ENCODE measurements at places on chromosomes 7 and 10. TPM values are rescaled to one million over a fixed set of nuclear protein-coding genes. Genes with fewer than 3 reads are reported as not detected.

Gene ADIRF
- 69.2 TPM for total RNA-seq

GRCh38 chr10:107616031-107616430 lies 451.5 kb upstream of the SORCS1 start:
- no peak for DNase-seq

DNA sequence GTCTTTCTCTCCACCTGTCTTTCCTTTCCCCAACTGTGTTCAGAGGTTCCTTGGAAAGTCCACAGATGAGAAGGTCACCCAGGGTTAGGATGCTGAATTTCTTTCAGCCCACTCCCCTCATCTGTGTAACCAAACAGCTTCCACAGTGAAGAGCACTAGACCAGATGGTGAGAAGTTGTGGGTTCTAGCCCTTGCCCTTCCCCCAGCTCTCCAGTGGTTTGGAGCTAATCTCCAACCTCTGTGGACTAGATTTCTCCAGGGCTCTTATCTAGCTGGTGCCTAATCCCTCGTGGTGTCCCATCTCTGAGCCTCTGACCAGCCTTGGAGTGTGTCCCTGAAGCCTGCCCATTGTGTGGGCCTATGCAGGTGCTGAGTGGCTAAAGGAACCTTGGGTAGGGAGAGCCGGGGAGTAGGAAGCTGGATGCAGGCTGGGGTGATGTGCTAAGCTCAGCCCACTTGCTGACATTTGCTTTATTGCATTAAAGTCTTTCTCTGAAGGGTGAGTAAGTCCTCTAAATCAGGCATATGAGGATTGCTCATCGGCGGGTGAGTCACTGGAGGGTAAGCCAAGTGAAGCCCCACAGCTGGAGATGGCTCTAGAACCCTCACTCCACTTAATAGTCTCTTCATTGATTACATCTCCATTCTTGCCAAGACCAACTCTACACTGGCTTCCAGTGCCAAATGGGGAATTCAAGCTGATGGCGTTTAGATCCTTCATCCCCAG lies 14.9 kb downstream of the DUSP5 start:
- no peak for DNase-seq

Gene PKD2L1
- not detected for total RNA-seq

DNA sequence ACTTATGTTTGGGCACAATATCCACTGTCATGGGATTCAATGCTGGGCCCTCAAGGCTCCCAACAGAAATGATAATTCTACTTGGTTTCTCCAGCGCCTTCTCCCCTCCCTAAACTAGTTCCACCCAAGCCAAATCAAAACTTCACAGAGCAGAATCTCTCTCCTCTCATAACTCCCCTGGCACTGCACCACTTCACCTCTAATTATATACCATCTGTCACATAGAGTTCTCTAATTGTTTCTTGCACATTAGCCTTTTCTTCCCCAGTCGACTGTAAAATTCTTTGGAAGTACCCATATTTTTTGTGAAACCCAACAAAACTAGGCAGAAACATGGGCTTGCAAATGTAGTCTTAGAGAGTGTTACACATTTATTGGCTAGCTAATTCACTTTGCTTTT lies 8.1 kb downstream of the SGMS1 start:
- no peak for DNase-seq

DNA sequence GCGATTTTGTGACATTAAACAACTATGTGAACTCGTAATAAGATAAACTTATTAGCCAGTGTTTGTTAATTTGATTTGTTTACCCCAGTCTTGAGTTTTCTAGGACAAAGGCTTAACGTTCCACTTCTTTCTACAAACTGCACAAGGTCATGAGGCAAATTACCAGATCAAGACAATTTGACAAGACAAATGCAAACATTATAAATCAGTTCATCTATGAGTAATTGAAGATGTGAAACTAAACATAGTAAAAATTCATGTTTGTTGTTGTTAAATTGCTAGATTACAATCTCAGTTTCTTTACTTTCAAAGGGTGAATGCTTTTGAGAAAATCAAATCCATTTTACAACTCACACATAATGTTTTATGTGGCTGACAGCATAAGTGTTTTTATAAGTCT lies 13.4 kb upstream of the ZNF804B start:
- no peak for DNase-seq

DNA sequence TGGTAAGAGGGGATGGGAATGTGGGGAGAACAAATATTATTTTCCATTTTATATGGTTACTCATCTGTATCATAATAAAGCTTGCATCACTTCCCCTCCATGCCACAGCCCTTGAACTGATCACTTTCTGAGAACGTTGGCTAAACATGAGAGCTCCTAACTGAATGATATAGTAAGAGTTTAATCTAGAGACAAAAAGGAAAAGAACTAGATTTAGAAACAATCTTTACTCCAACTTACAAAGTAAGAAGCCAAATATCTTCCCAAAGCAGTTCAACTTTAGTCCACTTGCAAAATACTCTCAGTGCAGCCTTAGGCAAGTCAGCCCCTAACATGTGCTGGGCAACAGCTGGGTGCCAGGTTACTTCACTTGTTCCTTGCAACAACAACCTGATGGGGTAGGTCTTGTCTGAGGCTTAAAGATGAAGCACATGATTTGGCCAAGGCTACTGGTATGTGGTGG lies 20.3 kb downstream of the SMURF1 start:
- DNase-seq, result peak; percentile 7

DNA sequence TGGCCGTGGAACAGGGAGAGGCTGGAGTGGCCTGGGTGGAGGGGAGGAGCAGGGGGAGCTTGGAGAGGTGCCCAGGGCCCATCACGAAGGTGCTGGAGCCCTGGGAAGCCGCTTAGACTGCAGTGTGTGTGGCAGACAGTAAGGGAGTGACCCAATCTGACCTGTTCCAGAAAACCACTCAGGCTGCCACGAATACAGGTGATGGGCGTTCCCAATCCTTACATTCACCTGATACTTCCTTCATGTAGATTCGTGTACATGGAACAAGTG lies 161.7 kb downstream of the SVIL start:
- no peak for DNase-seq

GRCh38 chr7:6423942-6424701 lies 23.6 kb downstream of the DAGLB start:
- DNase-seq, result no peak

GRCh38 chr10:65213170-65213569 lies 1692.0 kb downstream of the REEP3 start:
- no peak for DNase-seq

DNA sequence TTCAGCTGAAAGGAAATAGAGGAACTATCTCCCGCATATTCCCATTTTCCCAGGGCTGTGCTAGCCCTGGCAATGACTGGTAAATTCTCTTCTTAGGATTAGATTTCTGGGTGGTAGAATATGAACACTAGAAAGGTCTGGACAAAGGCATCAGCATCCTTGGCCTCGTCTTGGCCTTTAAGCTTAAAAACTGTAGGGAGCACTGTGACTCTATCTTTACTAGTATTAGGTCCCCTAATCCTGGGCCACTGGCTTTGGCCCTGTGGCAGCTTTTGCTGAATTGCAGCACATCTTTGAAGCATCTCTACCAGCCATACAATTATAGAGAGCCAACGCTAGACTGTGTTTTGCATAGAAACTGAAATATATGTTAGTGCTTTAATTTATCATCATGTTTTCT lies 41.5 kb upstream of the EBLN1 start:
- no peak for DNase-seq

Gene CNPY1
- 0.10 TPM for total RNA-seq

- no peak for DNase-seq
Observed at GRCh38 chr10:56269181-56269580, 91.9 kb downstream of the ZWINT start.

DNA sequence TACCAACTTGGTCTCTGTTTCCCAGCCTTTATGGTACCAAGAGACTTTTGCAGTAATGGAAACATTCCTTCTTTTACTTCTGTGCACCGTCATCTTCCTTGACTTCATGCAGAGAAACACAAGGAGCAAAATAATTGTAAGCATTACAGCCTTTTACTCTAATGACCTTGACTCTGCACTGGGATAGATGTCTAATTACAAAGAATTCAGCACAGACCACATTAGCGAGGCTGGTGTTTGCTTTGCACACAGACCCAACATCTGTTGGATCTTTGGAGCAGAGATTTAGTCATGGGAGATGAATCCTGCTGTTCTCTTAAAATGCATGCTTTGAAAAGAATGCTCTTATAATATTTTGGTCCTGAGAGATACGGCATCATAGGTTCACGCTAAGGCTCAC lies 261.6 kb downstream of the TWIST1 start:
- no peak for DNase-seq

Gene GDF10
- total RNA-seq, result 2.1 TPM

DNA sequence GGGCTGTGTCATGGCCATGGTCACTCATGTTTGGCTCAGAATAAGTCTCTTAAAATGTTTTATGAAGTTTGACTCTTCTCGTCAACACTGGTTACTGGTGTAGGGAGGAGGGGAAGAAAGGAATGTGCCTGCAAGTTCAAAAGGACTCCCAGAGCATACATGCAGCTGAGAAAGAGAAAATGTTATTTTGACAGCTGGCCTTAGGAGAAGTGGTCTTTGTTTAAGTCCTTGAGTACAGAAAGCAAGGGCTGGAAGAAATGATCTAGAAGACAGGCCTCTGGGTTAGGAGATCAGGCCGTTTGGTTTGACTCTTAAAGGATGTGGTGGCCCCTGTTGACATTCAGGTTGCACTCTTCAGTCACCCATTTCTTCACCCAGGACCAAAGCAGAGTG lies 245.5 kb downstream of the REEP3 start:
- no peak for DNase-seq

GRCh38 chr10:58662314-58662713 lies 149.6 kb downstream of the BICC1 start:
- DNase-seq, result peak; percentile 30

Gene INTS1
- total RNA-seq, result 21.1 TPM

Gene CYREN
- total RNA-seq, result 17.6 TPM

Gene ELN
- 321 TPM for total RNA-seq

DNA sequence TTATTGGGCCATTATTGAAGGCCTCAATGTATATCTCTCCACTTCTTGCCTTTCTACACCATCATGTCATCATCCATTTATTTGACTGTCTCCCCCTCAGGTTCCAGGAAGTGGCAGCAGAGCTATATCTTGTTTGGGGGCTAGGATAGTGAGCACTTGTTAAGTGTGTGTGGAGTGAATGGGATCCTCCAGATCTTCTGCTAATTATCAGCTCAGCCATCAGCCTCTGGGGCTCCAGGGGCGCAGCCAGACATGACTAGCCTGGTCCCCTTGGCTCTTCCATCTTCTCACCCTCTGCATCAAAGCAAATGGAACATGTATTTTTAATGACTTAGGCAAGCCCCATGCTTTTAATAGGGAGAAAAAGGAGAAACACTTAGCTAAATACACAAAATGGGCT lies 176.5 kb downstream of the ARHGAP12 start:
- no peak for DNase-seq

Gene VAX1
- not detected for total RNA-seq

DNA sequence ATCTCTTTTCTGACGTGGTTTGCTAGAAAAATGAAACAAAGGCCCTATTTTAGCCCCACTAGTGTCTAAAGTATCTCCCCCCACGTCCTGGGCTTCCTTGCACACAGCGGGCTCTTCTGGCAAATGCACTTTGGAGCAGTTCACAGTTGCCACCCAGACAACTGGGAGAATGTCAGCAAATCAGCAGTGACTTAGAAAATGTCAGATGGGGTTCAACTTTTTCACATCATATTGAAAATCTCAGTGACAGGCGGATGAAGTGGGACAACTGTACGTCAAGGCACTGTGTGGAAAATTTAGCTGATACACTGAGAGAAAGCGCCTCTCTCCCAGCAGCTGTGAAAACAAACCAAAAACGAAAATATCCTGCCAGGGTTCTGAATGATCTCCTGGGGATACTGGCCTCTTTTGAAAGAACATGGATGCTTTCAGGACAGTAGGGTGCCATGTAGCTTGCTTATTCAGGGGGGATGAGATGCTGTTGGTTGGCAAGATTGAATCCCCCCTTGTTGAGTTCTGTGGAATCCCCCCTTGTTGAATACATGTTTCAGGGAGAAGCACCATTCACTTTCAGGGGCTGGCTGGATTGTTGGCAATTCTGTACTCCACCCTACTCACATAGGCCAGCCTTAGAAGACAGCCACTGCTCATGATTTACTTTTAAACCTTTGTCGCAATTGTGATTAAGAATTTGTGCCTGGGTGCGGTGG lies 372.8 kb upstream of the CELF2 start:
- DNase-seq, result no peak

GRCh38 chr10:4264209-4264865 lies 479.3 kb upstream of the KLF6 start:
- no peak for DNase-seq

DNA sequence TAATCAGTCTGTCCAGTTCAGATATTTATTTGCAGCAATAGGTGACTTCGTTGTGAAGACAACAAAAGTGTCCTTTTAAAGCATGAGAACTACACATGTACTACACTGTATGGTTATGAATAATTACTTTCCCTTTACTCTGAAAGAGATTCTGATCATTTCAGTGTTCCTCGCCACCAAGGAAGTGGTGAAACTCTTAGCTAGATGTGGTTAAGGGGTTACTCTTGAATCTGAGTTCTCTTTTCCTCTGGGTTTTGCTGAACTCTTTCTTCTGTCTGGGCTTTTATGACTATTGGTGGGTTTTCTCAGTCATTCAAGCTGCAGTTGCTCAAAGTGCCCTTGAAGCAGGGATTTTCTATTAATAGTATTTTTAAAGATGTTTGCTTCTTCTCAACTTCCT lies 127.9 kb upstream of the SEM1 start:
- DNase-seq, result no peak

Gene FGF8
- total RNA-seq, result not detected

Gene LIPJ
- total RNA-seq, result 0.49 TPM

Data from skin of body (tissue), 3 donors.